ENCODE measurements at places on chromosomes 11 and 22.

GRCh38 chr11:129937592-129938238 is 42.3 kb upstream of the NFRKB start:
- no peak for DNase-seq

- no peak for DNase-seq
Observed at GRCh38 chr11:111582163-111582562, 20.1 kb upstream of the SIK2 start.

- no peak for DNase-seq
Observed at GRCh38 chr22:27213294-27213693, 555.9 kb downstream of the MIAT start.

DNA sequence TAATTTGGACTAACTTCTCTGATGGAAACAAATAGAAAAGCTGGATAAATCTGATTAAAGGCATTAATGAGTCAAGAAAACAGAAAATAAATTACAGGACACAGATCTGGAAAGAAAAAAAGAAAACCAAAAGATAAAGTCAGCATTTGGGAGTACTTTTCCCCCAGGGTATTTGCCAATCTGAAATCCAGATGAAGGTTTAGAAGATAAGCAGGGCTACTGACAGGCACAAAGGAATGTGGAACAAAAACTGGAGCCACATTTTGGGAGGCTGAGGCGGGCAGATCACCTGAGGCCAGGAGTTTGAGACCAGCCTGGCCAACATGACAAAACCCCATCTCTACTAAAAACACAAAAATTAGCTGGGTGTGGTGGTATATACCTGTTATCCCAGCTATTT is 57.2 kb downstream of the SBF2 start:
- no peak for DNase-seq

- DNase-seq, result no peak
Observed at GRCh38 chr11:42271306-42271705, 811.9 kb upstream of the LRRC4C start.

DNA sequence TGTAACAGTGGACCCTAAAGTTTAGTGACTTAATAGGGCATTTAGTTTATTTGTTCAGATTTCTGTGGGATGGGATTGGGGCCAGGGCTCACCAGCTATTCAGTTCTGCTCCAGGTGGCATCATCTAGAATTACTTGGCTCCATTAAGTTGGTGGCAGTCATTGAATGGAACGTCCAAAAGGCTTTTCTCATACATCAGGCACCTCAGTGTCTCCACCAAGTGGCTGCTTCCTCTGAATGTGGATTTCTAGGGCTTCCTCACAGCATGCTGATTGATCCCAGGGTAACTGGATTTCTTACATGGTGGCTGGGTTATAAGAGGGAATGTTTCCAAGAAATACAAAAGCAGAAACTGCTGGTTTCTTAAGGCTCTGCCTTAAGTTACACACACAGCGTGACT is 34.7 kb downstream of the USP47 start:
- no peak for DNase-seq

DNA sequence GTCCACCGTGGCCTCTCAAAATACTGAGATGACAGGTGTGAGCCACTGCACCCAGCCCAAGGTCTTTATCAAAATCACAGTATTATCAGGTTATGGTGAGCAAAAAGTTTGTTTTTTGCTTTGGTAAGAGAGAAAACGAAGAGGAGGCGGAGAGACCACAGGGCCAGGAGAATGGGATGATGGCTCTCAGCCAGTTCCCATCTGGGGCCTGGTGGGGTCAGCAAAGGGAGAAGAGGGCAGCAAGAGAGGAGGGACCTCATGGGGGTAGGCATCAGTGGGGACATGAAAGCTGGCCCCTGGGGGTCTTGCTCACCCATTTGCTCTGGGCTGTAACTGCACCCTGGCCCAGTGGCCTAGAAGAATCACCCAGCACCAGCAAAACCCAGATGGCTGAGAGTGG is 190.2 kb downstream of the SHANK2 start:
- no peak for DNase-seq

DNA sequence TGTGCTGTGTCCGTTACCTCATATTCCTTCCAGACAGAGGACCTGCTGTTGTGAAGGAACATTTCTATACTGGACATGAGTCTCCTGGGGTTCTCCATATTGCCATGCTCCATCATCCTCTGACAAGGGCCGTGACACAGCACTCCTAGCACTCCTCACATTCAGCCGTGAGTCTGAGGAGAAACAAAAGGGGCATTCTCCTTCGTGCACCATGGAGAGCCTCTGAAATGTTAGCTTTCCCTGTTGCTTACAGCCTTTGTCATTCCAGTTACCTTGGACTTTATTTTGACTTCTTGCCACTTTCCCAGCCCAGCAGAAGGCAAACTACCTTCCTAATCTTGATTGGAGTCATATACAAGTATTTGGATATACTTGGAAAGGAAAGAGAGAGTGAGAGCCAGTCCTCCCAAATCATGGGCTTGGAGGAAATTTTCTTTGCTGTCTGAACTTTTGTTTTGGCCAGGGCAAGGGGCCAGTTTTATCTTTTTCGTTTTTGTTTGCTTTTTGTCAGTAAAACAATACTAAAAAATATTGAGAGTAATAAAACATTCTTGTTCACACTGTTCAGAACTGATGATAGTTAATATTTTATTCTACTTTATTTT is 29.1 kb upstream of the TECTA start:
- no peak for DNase-seq

GRCh38 chr11:78876676-78877075 is 302.0 kb upstream of the NARS2 start:
- DNase-seq, result no peak

GRCh38 chr11:115941481-115941993 is 437.3 kb upstream of the CADM1 start:
- DNase-seq, result no peak

DNA sequence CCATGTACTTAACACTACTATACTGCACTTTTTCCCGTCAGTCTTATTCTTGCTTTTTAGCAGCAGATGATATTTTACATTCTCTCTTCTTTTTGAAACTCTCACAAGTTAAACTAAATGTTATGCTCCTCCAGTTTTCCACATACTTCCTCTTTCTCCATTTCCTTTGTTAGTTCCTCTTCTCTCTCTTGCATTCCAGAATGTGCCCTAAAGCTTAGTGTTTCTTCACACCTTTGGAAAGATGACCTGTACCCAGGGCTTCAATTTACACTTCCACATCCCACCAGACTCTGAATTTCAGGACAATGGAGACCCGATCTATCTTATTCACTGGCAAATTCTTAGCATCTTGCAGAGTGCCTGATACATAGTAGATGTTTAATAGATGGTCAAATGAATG is 51.8 kb downstream of the APIP start:
- no peak for DNase-seq

DNA sequence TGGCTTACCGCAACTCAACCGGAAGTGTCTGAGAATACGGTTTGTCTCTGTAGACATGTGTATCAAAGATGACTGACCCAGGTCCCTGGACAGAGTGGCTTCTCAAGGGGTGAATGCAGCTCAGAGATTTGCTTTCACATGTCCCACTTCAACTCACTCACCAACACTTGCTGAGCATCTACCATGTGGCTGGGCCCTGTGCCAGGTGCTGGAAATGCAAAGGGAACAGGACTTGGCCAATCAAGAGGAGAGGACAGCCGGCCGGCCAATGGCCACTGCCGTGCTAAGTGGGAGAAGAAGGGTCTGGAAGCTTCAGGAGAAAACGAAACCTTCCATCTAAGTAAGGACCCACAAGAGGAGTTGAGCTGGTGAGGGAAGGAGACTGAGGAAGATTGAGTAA is 151.3 kb downstream of the CEP164 start:
- DNase-seq, result no peak

DNA sequence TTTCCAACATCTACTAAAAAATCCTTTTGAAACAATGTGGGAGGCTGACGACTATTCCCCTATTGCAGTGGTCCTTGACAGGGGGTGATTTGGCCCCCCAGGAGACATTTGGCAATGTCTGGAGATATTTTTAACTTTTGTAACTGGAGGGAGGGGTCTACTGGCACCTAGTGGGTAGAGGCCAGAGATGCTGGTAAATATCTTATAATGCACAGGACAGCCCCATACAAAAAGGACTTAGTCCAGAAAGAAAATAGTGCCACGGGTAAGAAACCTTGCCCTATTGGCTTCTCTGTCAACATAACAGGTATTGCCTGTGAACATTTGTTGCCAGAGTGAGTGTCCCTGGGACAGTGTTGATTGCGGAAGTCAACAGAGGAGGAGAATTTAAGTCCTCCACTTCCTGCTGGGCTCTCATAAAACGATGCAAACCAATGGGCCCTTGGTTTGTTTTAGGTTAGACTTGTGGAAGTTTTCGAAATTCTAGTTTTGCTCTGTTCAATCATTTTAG is 101.6 kb downstream of the MAML2 start:
- no peak for DNase-seq

DNA sequence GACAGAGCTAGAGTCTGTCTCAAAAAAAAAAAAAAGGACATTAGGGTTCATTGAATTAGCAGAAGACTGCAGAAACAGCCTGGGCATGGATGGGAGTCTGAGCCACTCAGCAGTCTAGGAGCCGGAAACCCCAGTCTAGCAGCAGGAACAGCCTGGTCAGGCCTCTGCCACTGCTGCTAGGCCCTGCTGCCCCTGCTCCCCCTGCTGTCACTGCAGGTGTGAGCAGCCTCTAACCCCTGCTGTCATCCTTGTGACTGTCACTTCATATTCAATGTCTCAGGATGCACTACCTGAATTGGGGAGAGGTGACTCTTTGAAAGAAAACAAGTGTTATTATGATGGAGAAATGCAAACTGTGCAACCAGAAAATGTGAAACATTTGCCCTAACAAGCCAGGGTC is 7.0 kb upstream of the DDX17 start:
- DNase-seq, result no peak

GRCh38 chr11:47021965-47022364 is 85.4 kb downstream of the CSTPP1 start:
- DNase-seq, result no peak

DNA sequence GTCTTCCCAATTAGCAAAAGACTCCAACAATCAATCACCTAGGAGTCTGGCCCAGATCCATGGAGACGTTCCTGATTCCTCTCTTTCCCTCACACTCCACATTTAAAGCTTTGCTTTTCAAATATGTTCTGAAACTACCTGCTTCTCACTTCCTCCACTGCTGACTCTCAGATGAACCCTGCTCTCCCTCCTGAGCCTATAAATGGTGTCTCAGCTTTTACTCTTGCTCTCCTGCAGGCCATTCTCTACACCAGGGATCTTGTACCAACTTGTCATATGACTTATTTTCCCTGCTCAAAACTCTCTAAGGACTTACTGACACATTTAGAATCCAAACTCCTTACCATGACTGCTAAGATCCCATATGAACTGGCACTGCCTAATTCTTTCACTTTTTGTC is 138.4 kb upstream of the DDI1 start:
- no peak for DNase-seq
